ENCODE measurements at places on chromosomes 1 and 21.

DNA sequence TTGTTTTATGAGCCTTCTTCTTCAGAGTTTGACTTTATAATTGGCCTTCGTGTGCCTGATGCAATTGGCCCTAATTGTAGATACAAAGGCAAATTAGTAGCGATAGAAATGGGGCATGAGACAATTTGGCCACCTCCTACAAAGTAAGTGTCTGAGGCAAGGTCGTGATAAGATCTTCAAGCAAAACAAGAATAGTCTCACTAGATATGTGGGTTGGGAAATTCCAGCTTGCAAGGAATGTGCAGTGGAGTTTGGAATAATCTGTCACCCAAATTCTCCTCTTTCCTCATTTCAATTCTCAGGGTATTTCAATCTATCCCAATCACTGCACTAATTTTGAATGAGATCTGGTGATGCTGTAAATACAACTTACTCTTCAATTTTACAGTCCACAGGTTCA is 11.4 kb upstream of the TSNAX start:
- no peak for DNase-seq

- no peak for DNase-seq
Observed at GRCh38 chr21:24881506-24881905, 725.8 kb downstream of the MRPL39 start.

GRCh38 chr1:233897325-233898162 is 6.9 kb upstream of the SLC35F3 start:
- DNase-seq, result no peak

DNA sequence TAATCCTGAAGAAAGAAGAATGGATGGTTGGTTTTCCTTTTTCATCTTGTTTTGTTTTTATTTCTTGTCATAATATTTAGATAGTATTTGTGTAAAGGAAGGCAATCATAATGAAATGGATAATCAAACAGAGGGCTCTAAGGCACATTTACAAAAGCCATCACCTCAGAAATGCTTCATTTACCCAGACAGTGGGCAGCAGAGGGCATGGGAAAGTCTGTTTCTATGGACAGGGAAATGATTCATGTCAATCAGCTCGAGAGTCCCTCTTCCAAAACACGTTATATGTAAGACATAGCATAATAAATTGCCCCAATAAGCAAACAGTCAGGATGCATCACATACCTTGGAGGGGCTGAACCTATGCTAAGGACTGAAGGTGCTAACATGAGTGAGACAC is 426.1 kb downstream of the PLPP3 start:
- no peak for DNase-seq

DNA sequence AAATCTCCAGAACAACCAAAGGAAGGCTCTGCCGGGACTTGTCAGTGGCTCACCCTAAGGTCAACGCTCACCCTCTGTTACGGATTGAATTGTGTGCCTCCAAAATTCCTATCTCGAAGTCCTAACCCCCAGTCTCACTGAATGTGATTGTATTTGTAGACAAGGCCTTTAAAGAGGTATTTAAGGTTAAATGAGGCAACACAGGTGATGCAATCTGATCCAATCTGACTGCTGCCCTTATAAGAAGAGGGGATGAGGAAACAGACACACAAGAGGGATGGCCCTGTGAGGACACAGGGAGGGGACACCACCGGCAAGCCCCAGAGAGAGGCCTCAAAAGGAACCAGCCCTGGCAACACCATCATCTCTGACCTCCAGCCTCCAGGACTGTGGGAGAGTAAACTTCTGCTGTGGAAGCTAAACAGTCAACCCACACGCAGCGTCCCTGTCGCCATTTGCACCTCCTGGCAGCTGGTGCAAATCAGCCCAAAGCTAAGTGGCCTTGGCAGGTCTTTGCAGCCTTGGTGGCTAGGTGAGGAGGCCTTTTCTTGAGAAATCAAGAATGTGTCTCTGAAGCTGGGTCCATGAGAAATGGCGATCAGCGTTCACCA is 24.2 kb downstream of the UBASH3A start:
- no peak for DNase-seq

DNA sequence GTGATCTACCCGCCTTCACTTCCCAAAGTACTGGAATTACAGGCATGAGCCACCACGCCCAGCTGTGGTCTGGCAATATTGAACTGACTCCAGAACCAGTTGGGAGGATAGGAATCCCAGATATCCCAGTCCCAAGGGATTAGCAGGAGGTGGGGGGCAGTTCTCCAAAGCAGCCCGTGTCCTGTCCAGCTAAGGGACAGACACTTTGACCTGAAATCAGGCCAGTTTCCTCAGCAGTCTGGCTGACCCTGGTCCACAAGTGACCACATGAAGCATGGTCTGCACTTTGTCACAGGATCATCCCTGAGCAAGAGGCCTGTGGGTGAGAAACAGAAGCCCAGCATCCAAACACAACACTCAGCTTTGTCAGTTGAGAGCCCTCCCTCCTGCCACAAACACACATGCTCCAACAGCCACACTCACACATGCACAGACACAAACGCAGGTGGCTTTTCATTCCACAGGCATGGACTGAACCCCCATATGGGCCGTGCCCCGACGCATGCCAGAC is 2.7 kb upstream of the FDPS start:
- DNase-seq, result no peak

GRCh38 chr21:44088401-44088780 is 18.8 kb upstream of the PWP2 start:
- DNase-seq, result no peak

DNA sequence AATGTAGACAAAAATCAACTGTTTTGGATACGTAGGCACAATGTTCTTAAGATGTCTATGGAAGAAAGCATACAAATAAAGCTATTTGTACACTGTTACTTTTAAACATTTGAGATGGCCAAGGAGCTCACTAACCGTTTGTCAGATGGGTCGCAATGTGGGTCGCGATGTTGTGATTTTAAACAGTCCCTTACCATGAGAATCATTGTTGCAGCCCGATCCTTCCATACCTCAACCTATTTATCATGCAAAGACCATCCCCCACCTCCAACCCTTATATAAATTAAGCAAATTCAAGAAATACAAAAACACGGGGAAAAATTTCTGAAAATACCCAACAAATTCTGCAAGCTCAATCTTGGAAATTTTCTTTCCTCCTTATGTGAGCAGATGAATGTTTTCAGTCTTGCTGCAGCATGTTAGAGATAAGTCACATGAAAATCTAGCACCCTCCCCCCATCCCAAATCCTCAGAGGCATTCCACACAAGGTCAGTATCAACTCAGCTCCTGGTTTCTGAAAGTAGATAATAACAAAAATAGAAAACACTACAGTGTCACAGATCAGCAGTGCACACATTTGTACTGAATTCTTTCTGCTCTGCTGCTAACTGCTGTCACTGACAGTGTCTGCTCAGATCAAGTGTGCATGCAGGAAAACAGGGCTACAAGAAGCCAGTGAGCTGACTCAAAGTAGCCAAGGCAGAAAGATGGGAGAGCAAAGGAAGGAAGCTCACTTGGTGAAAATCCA is 92.9 kb upstream of the TTC39A start:
- no peak for DNase-seq

GRCh38 chr1:61851849-61852669 is 109.8 kb downstream of the PATJ start:
- no peak for DNase-seq

GRCh38 chr21:46002841-46003574 is 21.4 kb downstream of the COL6A1 start:
- no peak for DNase-seq

GRCh38 chr1:20729990-20730689 is 2.4 kb downstream of the SH2D5 start:
- no peak for DNase-seq

DNA sequence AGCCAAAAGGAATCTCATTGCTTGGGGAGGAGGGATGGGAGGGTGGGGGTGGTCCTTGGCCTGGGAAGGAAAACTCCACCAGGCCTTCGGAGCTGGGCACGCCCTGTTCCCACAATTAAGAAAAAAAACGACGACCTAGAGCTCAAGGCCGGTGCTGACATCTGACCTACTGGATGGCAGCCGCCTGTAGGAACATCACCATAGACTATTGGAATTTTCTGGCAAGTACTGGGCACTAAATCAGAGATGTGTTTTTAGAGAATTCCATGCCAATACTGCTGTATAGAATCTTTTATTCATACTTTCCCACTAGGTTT is 729 bp downstream of the NADK start:
- no peak for DNase-seq

GRCh38 chr1:43550598-43551246 is 20.0 kb downstream of the PTPRF start:
- no peak for DNase-seq

DNA sequence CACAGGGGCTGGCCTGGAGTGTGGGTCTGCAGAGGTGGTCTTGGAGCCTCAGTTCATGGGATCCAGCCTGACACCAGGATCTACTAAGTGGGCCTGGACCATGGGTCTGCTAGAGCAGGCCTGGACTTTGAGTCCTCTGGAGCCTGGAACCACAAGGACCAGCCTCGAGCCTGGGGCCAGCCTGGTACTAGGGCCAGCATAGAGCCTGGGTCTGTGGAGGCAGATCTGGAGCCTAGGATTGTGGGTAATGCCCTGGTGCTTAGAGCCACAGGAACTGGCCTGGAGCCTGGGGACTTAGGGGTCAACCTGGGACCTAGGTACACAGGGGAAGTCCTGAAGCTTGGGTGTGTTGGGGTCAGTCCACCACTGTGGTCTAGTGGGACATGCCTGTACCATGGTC is 12.7 kb downstream of the LORICRIN start:
- no peak for DNase-seq

GRCh38 chr1:221724931-221725605 is 16.8 kb downstream of the DUSP10 start:
- no peak for DNase-seq

- DNase-seq, result no peak
Observed at GRCh38 chr1:20359451-20360330, 69.0 kb downstream of the VWA5B1 start.

- no peak for DNase-seq
Observed at GRCh38 chr21:46308431-46308830, 15.2 kb downstream of the C21orf58 start.

DNA sequence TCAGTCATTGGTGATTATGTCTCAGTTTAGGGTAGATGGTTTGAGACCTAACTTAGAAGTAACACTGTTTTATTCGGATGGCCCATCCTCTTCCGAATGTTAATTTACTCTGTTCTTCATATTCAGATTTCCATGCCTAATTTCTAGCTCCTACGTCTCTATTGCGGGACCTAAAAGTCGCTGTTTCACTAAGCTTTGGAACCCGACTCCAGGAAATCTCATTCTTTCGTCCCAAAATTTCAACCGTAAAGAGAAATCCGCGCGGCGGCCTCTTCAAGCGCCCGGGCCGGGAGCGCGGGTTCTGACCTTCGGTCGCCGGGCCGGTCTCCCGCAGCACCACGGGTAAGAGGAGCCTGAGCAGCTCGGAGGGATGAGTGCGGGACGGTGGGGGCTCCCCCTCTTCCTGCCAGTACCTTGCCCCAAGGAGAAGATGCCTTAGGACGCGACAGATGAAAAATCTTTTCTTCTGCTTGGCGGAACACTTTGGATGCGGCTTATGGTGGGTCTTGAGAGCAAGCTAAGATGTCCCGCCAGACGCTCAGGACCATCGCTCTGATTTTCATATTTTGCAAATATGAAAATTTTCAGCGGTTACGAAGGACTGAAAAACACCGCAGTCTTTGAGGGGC is 128.7 kb downstream of the PPIAL4G start:
- no peak for DNase-seq

DNA sequence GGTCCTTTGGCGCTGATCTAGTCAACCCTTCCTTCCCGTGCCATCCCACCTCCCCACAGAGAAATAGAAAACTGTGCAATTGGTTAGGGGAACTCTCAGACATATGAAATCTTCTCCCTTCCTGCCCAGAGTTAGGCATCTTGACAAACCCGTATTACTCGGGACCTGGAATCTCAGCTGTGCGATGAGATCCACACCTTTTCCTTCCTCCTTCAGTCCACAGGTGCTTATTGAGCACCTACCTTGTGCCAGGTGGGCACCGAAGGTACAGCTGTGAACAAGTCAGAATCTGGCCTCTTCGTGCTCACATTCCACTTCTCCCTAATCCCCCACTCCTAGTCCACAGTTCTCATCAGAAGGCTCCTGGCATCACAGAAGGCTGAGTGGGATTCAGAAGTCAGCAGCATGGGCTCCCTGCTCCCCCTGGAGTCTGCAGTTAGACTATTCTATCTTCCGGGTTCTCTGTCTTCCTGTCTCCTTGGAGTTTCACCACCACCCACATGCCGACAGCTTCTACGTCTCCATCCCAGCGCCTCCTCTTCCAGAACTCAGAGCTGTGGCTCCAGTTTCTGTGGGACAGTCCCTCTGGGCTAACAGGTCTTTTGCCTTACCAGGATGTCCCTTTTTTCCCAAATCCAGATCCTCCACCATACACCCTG is 23.0 kb downstream of the KNCN start:
- DNase-seq, result no peak

DNA sequence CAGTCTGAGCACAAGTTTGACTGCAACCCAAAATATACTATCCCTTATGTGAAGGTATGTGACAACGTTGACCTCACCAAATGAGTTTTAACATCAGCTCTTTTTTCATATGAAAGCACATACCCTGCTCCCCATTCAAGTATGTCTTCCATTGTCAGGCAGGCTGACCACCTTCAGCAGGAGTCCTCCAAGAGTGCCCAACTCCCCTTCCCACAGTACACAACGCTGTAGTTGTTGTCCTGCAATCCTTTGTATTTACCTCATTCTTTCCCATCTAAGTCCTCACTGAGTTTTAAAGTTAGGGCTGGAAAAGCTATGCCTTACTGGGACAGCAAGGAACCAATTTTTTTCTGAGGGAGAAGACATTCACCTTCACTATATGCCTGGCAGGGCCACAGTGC is 14.7 kb downstream of the SFPQ start:
- DNase-seq, result no peak
